GM04504 (cell line): ENCODE measurements at places on chromosomes 3 and 15.

DNA sequence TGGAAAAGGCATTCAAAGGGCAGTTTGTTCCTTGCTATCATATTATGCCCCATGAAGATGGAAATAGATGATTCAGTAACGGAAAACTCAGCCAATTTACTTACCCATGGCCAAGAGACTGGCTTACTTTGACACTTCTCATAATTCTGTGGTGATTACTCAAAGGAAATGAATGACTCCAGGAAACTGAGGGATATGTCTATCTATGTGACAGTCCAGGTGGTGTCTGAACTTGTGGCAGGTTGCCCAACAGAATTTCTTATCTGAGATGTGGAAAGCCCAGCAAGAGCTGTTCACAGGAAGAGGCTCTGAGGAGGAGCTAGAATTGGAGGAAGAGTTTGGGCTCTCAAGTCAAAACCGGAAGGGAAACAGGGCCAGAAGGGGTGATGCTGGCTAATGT, 91.2 kb downstream of the KCNAB1 start:
- no peak for DNase-seq

GRCh38 chr3:78846718-78847117, 921.1 kb downstream of the ROBO1 start:
- no peak for DNase-seq

- DNase-seq, result no peak
Observed at GRCh38 chr3:147497286-147497685, 88.1 kb downstream of the ZIC1 start.

GRCh38 chr15:90780916-90781315, 63.8 kb downstream of the BLM start:
- DNase-seq, result no peak

GRCh38 chr3:194346621-194347020, 4.5 kb downstream of the CPN2 start:
- DNase-seq, result no peak

DNA sequence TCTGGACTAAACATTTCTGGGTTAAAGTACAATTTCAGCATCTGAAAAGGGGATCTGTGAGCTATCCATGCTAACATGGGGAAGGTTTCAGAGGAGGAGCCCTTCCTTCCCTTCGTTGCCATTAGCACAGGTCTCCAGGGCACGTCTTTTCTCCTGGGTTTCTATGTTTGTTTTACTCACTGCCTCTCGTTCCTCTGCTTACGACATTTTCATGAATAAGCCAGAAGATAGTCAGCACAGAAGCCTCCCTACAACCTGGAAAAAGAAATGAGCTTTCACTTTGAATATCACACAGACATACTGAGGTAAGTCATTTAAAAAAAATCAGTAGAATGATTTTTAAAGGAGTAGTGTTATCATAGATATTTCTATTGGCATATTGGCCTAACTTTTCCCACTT, 117.2 kb upstream of the KCNMB2 start:
- no peak for DNase-seq
